Purkinje cell (primary cell): ENCODE measurements at places on chromosomes 2 and 18. TPM values are rescaled to one million over a fixed set of nuclear protein-coding genes. Genes with fewer than 3 reads are reported as not detected.

Gene NOL4
- polyA plus RNA-seq = 12.3 and 18.4 TPM in 2 replicates

Gene MGAT4A
- 98.7 and 117 TPM in 2 replicates for polyA plus RNA-seq

Gene LYG1
- not detected in 2 replicates for polyA plus RNA-seq

Gene ZNF804A
- polyA plus RNA-seq = 10.8 and 11.8 TPM in 2 replicates

Gene GNLY
- polyA plus RNA-seq = not detected in 2 replicates

Gene POU3F3
- polyA plus RNA-seq = 2.3 and 2.8 TPM in 2 replicates

Gene RTP5
- polyA plus RNA-seq = not detected in 2 replicates
